Lung (tissue), 17 donors: ENCODE measurements at places on chromosomes 11 and 22.

- DNase-seq = no peak
These were observed 344.2 kb downstream of the SHANK2 start for GRCh38 chr11:70908223-70908622.

DNA sequence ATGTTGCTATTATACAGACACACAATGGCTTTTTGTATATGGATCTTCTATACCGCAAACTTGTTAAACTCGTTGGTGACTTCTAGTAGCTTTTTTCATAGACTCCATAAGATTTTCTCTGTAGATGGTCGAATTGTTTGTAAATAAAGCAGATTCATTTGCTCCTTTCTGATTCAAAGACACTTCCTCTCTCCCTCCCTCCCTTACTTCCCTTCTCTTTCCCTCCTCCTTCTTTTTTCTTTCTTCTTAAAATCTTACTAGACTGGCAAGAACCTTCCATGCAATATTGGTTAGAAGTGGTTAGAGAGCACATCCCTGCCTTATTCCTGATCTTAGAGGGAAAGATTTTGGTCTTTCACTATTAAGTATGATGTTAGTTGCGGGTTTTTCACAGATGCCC lies 36.4 kb downstream of the MYEOV start:
- no peak for DNase-seq

DNA sequence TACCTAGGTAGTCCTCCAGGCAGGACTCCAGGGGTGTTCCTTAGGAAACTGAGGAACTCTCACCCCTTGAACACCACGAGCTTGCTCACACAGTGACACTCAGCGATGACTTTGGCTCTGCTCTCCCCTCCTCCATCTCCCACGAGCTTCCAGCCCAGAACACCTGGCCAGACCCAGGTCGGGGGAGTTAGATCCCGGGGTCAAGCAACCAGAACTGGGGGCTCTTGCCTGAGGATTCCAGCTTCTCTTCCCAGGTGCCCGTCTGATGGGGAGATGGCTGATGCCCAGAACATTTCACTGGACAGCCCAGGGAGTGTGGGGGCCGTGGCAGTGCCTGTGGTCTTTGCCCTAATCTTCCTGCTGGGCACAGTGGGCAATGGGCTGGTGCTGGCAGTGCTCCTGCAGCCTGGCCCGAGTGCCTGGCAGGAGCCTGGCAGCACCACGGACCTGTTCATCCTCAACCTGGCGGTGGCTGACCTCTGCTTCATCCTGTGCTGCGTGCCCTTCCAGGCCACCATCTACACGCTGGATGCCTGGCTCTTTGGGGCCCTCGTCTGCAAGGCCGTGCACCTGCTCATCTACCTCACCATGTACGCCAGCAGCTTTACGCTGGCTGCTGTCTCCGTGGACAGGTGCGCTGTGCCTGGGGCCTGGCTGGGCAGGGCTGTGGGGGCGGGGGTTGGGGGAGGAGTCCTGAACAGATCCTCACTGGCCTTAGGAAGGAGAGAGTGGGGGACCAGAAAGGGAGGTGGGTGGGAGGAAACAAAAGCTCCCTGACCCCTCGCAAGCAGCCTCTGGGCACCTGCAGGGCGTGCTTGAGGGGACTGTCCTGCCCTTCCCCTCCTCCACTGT lies at the start of gene GALR3:
Gene GALR3, plus strand, starts transcription at position 249 of the 852 bp plus-strand sequence. Its CDS starts 25 bp downstream, at position 274.
- no peak for DNase-seq

GRCh38 chr22:47145883-47146282 lies 383.4 kb downstream of the TBC1D22A start:
- no peak for DNase-seq

- no peak for DNase-seq
These were observed 17.4 kb downstream of the ARVCF start for GRCh38 chr22:19998991-19999820.

GRCh38 chr11:8732748-8733241 lies 50.2 kb downstream of the RPL27A start:
- peak; percentile 37 for DNase-seq

GRCh38 chr11:1746511-1746931 lies 3.9 kb downstream of the IFITM10 start:
- DNase-seq = no peak

GRCh38 chr22:24214467-24215285 lies 30.2 kb downstream of the GGT5 start:
- DNase-seq = no peak

DNA sequence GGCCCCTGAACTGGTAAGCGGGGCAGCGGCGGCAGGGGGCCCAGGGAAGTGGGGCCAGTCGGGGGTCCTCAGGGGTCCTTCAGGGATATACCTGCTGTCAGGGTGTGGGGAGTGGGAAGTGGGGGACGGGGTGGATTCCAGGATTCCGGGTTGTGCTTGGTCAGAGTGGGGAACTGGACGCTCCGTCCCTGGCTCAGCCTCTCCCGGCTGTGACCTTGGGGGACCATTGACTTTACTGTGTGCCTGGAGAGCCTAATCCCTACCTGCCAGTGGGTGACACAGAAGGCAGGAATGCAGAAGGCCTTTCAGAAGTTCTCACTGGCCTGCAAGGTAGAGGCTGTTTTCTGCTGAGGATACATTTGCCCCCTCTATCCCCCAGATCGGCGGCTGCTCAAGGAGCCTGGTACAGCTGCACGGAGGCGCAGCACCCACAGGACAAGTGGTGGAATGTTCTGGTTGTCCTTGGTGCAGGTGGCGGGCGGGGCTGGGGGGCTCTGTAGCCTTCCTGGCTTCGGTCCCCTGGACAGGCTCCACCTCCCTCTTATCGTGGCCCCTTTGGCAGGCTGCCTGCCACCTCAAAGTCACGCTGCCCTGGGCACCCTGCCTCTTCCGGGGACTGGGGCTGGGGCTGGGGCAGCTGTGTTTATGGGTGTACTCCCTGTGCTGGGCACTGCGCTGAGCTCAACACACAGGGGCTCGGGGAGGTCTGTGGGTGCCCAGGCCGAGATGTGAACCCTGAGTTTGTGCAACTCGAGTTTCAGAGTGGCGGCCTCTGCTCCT lies 18.4 kb downstream of the KCNQ1 start:
- DNase-seq = peak; percentile 71

GRCh38 chr22:23722724-23723123 lies 28.2 kb downstream of the ZNF70 start:
- no peak for DNase-seq

DNA sequence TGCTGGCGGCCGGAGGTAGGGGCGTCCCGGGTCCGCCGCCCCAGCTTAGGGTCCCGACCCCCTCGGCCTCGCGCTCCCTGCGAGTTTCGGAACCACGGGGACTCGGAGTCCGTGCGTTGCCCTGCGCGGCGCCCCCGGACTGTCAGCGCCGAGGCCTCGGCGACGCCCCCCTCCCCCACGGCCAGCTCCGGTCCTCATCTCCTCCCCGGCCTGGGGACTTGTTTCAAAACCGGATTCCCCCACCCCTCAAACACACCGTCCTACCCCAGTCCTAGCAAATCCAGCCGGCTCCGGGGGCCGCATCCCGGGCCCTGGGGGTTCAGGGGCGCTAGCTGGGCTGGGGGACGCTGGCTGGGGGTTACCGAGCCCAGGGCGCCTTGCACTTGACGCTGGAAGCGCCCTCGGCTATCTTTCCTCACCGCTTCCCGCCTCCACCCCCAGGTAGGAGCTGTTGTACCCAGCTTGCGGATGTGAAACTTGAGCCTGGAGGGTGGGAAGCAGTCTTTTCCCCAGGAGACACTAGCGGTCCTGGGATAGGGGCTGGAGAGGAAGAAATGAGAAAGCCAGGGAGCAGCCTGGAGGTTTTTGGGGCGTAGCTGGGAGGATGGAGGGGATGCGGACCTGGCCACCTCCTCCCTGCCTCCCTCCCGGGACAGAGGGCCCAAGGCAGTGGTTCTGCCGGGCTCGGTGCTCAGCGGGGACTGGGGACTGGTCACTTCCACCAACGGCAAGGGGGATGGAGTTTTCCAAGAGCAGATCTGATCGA lies 550 bp downstream of the FBLN1 start:
- no peak for DNase-seq

- DNase-seq = no peak
These were observed 8.1 kb upstream of the RAB30 start for GRCh38 chr11:83079820-83080219.

DNA sequence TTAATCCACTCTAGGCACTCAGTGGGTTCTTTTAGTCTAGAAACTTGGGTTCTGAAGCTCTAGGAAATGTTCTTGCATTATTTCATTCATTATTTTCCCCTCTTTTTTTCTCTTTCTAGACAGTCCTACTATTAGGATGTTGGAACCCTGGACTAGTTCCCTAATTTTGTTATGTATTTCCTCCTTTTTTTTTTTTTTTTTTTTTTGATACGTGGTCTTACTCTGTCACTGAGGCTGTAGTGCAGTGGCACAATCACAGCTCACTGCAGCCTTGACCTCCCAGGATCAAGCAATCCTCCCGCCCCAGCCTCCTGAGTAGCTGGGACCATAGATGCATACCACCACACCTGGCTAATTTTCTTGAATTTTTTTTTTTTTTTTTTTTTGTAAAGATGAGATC lies 9.4 kb downstream of the UPB1 start:
- DNase-seq = no peak

DNA sequence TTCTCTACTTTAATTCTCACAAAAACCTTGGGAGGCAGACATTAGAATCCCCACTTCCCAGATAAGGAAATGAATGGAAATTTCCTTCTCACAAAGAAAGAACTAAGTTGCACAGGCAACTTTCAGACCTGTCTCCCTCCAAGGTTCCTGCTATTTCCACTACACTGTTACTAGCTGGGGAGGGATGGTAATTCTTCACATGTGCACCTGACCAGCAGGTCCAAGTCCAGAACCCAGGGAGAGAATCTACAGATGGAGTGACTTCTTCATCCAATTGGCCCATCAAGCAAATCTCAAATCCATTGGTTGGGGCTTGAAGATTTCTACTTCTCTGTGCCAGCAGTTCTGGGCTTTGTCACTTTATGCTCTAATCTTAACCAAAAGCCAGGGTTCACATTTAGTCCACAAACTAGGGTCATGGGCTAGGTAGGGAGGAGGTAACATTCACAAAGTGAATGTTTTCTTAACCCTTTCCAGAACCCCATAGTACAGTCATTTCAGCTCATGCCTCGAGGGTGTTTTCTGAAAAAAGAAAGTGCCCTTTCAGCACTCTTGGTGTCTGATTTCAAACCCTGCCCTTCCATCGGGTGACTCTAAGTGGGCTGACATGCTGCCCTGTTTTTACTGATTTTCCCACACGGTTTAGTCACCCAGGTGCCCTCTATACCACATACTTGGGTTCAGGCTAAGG lies 2.7 kb downstream of the POU2AF1 start:
- no peak for DNase-seq

DNA sequence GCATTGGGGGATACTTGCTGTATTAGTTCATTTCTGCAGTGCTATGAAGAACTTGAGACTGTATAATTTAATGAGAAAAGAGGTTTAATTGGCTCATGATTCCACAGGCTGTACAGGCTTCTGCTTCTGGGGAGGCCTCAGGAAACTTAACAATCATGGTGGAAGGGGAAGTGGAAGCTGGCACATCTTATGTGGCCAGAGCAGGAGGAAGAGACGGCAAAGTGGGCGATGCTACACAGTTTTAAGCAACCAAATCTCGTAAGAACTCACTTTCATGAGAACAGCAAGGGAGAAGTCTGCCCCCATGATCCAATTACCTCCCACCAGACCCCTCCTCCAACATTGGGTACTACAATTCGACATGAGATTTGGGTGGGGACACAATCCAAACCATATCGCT lies 55.1 kb downstream of the TMPRSS5 start:
- DNase-seq = no peak
